ENCODE measurements at places on chromosomes 2 and 18. TPM values are rescaled to one million over a fixed set of nuclear protein-coding genes. Genes with fewer than 3 reads are reported as not detected.

- H3K27me3 ChIP-seq, result peaks cover 3% of the 10 kb centered on the region
- H3K27ac ChIP-seq, result no peak overlapping the region
- H3K36me3 ChIP-seq, result no peaks in the 10 kb centered on the region
- H3K4me3 ChIP-seq, result no peak overlapping the region
- DNase-seq, result no peak
- no peaks in the 10 kb centered on the region for H3K4me1 ChIP-seq
These were observed 274.7 kb downstream of the DYSF start for GRCh38 chr2:71728036-71728435.

DNA sequence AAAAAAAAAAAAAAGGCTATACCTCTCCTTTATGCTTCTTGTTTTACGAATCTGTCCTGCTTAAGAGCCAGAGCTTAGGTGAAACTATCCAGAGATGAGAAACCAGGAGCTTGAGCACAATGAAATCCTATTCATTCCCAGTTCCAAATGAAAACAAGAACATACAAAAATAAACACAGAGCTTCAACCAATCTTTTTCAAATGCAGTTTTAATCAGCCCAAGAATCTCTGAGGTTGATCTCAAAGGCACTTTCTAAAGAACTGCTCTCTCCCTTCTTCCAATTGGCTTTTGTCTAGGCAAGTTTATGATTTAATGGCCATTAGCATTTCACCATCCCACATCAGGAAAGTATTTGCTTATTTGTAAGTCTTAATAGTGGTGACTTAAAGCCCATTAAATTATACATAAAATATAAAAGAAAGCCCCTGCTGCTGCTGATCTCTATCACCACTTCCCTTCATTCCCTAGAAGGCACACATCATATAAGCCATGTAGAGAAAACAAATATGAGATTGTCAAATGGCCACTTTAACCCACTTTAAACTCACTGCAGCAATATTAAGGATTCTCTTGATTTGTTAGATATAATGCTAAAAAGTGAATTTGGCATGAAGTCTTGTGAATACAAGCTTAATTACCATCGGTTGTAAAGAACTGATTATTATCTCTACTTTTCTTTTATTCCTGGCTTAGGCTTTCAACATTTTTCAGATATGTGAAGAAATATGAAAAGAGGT, 29.3 kb upstream of the SCN9A start:
- no peaks in the 10 kb centered on the region for H3K36me3 ChIP-seq
- no peak for DNase-seq

GRCh38 chr2:183740241-183740640, 616.0 kb downstream of the NUP35 start:
- DNase-seq, result no peak
- no peaks in the 10 kb centered on the region for H3K36me3 ChIP-seq
- H3K4me3 ChIP-seq, result no peak overlapping the region
- no peak overlapping the region for H3K27ac ChIP-seq
- H3K4me1 ChIP-seq, result no peaks in the 10 kb centered on the region

DSC3 gene
- total RNA-seq, result 0.04 TPM

GRCh38 chr2:222594679-222595078, 61.2 kb downstream of the FARSB start:
- no peak overlapping the region for H3K4me3 ChIP-seq
- no peaks in the 10 kb centered on the region for H3K27me3 ChIP-seq
- no peak overlapping the region for H3K27ac ChIP-seq
- H3K4me1 ChIP-seq, result no peaks in the 10 kb centered on the region

DNA sequence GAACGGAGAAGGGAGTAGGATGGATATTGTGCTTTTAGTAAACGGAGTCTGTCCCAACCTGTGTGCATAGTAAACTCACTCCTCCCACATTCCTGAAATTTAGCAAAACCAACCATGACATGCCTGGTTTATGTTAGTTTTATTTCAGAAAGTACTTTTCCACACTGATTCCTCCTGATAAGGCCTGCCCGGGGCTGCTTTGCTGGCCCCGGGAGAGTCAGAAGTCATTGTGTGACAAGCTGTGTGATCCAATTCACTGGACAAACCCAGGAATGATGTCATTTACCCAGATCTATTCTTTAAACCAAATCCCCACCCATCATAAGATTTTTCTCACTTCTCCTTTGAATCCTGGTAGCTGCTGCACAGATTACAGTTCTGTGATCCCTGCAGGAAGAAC, 109.0 kb downstream of the SETBP1 start:
- no peak overlapping the region for H3K27ac ChIP-seq
- no peaks in the 10 kb centered on the region for H3K27me3 ChIP-seq
- no peak for DNase-seq
- no peaks in the 10 kb centered on the region for H3K36me3 ChIP-seq
- H3K4me3 ChIP-seq, result no peak overlapping the region
- peaks cover 10% of the 10 kb centered on the region for H3K4me1 ChIP-seq

C2orf66 gene
- total RNA-seq, result not detected

DNA sequence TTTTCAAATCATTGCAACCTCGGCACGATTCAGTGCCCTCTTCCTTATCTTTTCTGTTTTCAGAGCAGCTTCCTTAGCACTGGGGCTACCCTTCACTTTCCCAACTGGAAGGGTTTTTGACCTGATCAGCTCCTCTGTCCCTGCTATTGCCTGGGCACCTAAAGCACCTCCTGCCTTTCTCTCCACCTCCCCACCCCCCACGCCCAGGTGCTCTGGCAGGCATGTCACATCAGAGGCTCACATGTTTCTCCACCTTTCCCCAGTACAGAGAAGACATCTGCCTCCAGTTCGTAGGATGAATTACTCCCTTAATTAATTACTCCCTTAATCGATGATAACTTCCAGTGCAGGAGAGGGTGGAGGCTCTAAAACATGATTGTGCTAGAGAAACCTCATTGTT, 88.7 kb upstream of the LCLAT1 start:
- DNase-seq, result no peak
- no peaks in the 10 kb centered on the region for H3K27me3 ChIP-seq
- peaks cover 33% of the 10 kb centered on the region for H3K4me1 ChIP-seq
- H3K27ac ChIP-seq, result no peak overlapping the region

DNA sequence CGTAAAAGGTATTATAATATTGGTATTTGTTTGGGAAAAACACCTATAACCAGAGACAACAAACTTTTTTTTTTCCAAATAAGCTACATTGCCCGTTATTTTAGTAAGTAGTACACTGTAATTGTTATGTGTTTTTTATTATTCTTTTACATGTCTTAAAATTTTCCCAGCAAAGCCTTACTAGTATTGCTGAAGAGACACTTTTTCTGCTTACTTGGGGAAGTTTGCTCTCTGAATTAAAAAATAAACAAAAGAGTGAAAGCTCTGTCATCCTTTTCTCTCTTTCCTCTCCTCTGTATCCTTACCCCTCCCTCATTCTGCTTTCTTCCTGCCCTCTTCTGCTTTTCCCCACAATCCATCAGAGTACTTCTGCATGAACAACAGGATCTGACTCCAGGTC, 25.6 kb upstream of the LDLRAD4 start:
- H3K27me3 ChIP-seq, result peaks cover 1% of the 10 kb centered on the region
- H3K27ac ChIP-seq, result no peak overlapping the region
- H3K4me3 ChIP-seq, result no peak overlapping the region
- no peaks in the 10 kb centered on the region for H3K36me3 ChIP-seq
- DNase-seq, result no peak
- H3K4me1 ChIP-seq, result peaks cover 2% of the 10 kb centered on the region

DNA sequence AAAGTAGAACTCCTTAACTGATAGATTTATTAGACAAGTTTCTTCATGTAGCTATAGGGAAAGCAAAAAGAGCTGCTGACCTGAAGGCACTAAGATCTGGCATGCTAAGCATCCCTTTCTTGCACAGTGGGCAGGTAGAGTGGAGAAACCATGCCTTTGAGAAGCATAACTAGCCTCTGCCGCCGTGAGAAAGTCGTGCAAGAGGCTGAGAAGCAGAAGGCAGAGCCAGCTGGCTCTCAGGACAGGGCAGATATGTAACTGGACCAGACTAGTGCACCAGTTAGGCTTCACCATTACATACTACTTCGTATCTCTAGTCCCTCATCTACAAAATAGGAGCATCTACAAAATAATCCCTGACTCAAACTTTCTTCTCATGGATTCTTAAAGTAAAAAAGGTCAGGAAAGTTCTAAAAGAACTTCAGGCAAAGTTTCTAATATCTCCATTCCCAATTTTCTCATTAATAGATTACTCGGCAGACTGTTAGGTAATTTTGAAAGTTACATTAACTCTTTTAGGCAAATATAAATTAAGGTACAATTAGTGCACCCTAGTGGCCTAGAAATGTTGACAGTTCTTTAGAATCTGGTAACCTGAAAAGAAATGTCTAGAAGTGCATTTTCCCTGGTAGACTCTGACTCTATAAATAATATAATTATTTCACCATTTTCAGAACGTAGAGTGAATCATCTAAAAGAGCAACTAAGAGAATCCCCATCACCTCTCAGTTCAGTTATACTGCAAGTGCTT, 10.3 kb downstream of the ERBB4 start:
- no peaks in the 10 kb centered on the region for H3K4me1 ChIP-seq
- H3K27ac ChIP-seq, result no peak overlapping the region
- DNase-seq, result no peak
- no peak overlapping the region for H3K4me3 ChIP-seq
- peaks cover 2% of the 10 kb centered on the region for H3K27me3 ChIP-seq

EML6 gene
- total RNA-seq, result 1.2 TPM

- H3K27me3 ChIP-seq, result no peaks in the 10 kb centered on the region
- no peak overlapping the region for H3K27ac ChIP-seq
- no peaks in the 10 kb centered on the region for H3K4me1 ChIP-seq
- H3K4me3 ChIP-seq, result no peak overlapping the region
- no peaks in the 10 kb centered on the region for H3K36me3 ChIP-seq
These were observed 361.0 kb upstream of the NT5C1B start for GRCh38 chr2:18950361-18950851.

- peak overlapping the region; percentile 86 for H3K27ac ChIP-seq
- peak; percentile 49 for DNase-seq
- H3K27me3 ChIP-seq, result no peaks in the 10 kb centered on the region
- H3K4me3 ChIP-seq, result peak overlapping the region; percentile 79
- H3K36me3 ChIP-seq, result no peaks in the 10 kb centered on the region
These were observed 477 bp downstream of the ACVR1 start for GRCh38 chr2:157875641-157876065.

GRCh38 chr2:238241970-238242369, 2.1 kb upstream of the HES6 start:
- H3K4me1 ChIP-seq, result peaks cover 2% of the 10 kb centered on the region
- H3K4me3 ChIP-seq, result no peak overlapping the region
- peaks cover 20% of the 10 kb centered on the region for H3K27me3 ChIP-seq
- no peak overlapping the region for H3K27ac ChIP-seq

RUFY4 gene
- 0.76 TPM for total RNA-seq

MEIS1 gene
- not detected for total RNA-seq

DNA sequence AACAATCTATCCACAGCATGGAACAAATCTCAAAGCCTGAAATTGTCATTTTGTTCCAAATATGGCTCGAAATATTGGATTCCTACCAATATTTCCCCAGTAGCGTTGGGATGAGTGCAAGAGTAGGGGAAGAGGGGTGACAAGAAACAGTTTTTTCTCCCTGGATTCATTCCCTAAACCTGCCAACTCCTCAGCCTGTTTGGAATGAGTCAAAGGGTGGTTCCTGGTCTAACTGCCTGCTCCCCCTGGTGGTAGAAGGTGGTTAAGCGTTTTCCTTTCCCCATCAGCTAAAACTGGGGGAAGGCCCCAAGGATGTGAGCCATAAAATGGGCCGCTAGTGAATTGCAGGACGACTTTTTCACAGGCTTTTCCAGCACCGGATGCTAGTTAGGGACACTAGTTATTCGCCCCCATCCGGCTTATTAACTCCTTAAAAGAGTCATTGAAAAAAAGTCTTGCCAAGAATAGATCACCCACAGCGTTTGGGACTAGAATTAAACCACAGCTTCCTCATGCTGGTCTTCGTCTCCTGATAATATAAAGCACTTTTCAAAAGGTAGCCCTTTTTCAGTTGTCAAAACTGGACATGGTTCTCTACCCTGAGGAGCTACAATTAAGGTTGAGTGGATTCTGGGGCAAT, 72.5 kb downstream of the DHRS9 start:
- no peaks in the 10 kb centered on the region for H3K36me3 ChIP-seq
- no peak overlapping the region for H3K4me3 ChIP-seq
- H3K4me1 ChIP-seq, result no peaks in the 10 kb centered on the region
- H3K27ac ChIP-seq, result no peak overlapping the region

DNA sequence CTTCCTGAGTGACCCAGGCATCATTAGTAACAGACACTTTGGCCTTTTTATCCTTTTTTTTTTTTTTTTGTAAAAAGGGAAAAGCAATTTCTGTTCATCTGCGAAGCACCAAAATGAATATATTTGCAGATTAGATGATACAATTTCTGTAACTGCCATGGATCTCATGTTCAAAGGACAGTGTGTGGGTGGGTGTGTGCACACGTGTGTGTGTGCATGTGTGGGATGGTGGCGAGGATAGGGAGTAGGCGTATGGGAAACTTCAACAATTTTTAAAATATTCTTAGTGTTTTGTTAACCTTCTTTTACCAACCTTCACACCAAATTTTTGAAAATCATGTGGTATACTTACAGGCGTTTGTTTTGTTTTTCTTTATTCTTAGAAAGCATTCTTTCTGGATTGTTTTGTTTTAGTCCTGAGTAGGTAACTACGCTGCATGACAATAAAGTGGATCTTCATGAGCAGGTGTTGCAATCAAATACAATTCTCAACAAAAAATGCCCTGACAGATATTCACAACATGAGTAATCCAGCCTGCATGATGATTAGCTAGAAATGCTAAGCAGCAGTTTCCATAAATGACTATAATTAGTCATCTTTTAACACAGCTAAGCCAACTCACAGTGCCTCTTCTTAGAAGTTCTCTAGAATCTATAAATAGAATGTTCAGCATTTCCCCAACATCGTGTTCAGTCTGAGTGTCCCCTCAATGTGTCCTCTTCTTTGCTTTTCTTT, 53.5 kb upstream of the RMDN2 start:
- no peak for DNase-seq
- H3K27me3 ChIP-seq, result peaks cover 2% of the 10 kb centered on the region
- H3K27ac ChIP-seq, result peak overlapping the region; percentile 100
- H3K36me3 ChIP-seq, result no peaks in the 10 kb centered on the region

DNA sequence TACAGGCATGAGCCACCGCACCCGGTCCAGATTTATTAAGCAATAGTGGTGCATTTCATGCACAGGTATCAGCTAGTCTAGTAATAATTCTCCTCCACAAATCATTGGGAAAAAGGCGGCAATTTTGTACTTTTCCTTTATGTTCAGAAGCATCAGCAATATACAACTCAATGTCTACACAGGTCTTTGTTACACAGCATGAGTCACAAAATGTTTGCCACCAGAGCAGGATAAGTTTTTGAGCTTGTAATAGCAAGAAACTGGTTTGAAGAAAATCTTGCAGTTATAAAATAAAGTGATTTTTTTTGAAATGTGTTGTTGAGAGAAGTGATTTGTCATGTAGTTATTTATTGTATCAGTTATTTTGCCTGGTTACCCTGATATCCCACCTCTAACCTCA, 4.8 kb upstream of the ITPRIPL1 start:
- peaks cover 12% of the 10 kb centered on the region for H3K36me3 ChIP-seq
- H3K27me3 ChIP-seq, result no peaks in the 10 kb centered on the region
- H3K27ac ChIP-seq, result peak overlapping the region; percentile 54
- no peak for DNase-seq

NDC80 gene
- 82.2 TPM for total RNA-seq

DNA sequence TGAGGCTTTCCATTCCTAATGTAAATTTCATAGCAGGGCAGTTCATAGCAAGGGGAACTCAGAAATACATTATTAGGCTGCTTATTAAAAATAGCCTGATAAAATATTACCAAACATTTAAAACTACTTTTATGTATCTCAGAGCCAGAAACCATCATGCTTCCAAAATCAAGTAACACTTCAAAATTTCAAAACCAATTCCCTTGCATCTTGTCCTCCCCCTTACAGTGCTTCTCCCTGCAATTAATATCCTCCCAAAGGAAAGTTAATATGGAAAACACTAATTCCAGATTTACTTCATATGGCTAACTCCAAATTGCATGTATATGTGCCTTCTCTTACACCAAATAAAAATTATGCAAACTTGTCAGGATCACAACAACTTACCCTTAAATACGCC, 6.6 kb downstream of the PLEKHH2 start:
- no peaks in the 10 kb centered on the region for H3K36me3 ChIP-seq
- H3K27ac ChIP-seq, result no peak overlapping the region
- no peaks in the 10 kb centered on the region for H3K4me1 ChIP-seq
- no peak for DNase-seq
- H3K4me3 ChIP-seq, result no peak overlapping the region
